ENCODE measurements at places on chromosomes 16 and 17. TPM values are rescaled to one million over a fixed set of nuclear protein-coding genes. Genes with fewer than 3 reads are reported as not detected.

DNA sequence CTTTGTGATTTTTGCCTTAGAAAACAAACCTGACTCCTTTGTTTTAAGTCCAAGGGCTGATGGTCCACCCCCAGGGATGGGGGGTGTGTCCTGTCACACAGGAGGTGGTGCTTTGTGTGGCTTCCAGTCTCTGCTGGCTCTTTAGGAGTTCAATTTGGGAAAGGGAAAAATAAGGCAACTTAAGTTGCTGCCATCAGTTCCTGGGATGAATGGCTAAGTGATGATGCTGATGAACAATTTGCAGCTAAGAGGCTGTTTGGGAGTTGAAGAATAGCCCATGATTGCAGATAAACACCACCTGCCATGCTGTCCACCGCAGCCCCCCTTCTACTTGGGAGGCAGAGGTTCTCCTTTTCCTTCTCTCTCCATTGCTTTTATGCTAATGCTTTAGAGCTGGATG, 40.2 kb downstream of the ARL4D start:
- no peak for DNase-seq

- DNase-seq = no peak
Observed at GRCh38 chr17:38628441-38628840, 22.7 kb upstream of the SRCIN1 start.

CCL16 gene
- not detected for total RNA-seq

- no peak for DNase-seq
Observed at GRCh38 chr17:54933921-54934320, 33.3 kb downstream of the TOM1L1 start.

DNA sequence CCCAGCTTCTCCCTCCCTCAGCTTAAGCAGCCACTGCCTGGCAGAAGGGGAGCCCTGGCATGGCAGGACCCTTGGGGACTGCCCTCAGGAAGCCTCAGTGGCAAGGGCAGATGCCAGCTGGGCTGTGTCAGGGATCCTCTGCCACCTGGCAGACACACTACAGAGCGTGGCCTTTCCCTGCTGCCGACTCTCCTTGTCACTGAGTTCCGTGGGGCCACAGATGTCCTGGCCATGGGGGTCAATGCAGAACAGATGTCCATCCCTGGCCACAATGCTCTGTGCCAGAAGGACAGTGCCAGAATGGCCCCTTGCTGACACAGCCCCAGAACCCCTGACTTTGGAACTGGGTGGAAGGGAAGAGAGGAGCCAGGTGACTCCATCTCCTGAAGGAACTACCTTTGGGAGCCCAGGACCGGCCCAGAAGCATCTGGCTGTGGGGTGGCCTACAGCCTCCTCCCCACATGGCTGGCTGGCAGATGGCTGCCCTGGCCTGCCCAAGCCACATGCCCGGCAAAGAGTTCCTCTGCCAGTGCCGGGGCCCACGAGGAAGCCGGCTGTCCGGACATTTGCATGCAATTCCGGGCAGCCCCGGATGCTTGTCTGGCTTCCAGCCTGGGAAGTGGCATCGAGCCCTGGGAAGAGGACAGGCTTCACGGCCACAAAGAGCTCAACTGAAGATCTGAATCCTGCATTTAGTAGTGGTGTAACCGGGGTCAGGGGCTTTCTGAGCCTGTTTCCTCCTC, 24.1 kb downstream of the NPTX1 start:
- DNase-seq = no peak

GRCh38 chr16:71255721-71256120, 25.2 kb upstream of the HYDIN start:
- DNase-seq = no peak

DNA sequence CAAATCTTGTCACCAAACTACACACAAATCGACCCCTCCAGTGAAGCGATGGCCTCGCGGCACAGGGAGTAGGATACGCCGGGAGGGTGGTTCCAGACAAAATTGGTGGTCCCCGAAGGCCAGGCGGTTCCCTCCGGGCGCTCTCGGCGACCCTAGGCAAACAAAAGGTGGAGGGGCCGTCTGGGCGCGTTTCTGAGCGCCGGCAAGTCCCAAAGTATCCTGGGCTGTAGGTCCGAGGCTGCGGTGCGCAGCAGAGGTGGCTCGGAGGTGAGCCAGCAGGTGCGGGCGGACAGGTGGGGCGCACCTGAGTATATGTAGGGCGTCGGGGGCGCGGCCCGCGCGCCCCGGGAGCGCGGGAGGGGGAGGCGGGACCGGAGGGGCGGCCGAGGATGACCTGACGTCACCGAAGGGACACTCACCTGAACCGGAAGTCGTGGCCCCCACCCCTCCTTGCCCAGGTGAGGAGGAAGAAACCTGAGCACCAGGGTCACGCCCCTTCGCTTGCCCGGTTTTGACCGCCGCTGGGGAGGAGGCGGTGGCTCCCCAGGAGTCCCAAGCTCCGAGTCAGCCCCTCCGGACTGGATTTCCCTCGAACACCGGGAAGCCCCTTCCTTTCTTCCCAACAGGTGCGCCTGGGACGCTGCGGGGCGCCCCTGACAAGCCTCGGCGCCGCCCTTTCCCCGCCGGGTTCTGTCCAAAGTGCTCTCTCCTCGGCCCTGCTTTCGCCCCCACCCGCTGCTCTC, at the start of gene CLDN7:
Gene CLDN7, minus strand, starts transcription at position 287 of the 743 bp plus-strand sequence. CDS start 435 bp downstream, outside the sequence.
- no peak for DNase-seq

CHD9NB gene
- total RNA-seq = 3.6 TPM

GRCh38 chr16:3637371-3637923, 17.0 kb upstream of the DNASE1 start:
- DNase-seq = no peak

GRCh38 chr17:79252886-79253285, 178.3 kb downstream of the ENGASE start:
- DNase-seq = no peak

FZD2 gene
- total RNA-seq = 5.7 TPM

GRCh38 chr17:35747540-35748017, 5.5 kb downstream of the GAS2L2 start:
- peak; percentile 45 for DNase-seq

GRCh38 chr17:61335845-61336655, 63.6 kb upstream of the TBX2 start:
- DNase-seq = no peak

- DNase-seq = no peak
Observed at GRCh38 chr17:73759734-73760438, 115.6 kb upstream of the SDK2 start.

DNA sequence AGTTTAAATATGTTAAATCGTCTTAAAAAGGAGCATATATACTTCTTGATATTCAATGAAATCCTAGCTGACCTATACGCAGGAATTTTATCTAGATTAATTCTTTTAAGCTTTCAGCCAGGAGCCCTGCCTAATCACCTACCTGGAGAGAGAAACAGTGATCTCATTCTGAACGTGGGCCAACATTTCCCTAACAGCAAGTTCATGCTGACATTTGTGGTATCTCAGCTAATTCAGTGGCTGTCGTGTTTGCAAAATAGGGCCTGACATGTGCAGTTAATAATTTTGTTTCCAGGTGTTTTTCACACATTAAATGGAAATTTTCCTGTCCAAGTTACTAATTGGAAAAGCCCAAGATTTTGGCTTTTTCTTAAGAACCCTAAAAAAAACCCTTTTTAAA, 17.4 kb downstream of the KRT24 start:
- DNase-seq = no peak

TBX21 gene
- total RNA-seq = 0.39 TPM

CAVIN1 gene
- 178 TPM for total RNA-seq

GPS2 gene
- 17.2 TPM for total RNA-seq

TLCD1 gene
- 1.9 TPM for total RNA-seq

IST1 gene
- total RNA-seq = 166 TPM

GRCh38 chr16:59510008-59510424, 775.9 kb upstream of the GOT2 start:
- no peak for DNase-seq

TBC1D26 gene
- total RNA-seq = 0.49 TPM

SEPTIN1 gene
- total RNA-seq = 0.69 TPM

KRT32 gene
- total RNA-seq = 28.0 TPM

DNA sequence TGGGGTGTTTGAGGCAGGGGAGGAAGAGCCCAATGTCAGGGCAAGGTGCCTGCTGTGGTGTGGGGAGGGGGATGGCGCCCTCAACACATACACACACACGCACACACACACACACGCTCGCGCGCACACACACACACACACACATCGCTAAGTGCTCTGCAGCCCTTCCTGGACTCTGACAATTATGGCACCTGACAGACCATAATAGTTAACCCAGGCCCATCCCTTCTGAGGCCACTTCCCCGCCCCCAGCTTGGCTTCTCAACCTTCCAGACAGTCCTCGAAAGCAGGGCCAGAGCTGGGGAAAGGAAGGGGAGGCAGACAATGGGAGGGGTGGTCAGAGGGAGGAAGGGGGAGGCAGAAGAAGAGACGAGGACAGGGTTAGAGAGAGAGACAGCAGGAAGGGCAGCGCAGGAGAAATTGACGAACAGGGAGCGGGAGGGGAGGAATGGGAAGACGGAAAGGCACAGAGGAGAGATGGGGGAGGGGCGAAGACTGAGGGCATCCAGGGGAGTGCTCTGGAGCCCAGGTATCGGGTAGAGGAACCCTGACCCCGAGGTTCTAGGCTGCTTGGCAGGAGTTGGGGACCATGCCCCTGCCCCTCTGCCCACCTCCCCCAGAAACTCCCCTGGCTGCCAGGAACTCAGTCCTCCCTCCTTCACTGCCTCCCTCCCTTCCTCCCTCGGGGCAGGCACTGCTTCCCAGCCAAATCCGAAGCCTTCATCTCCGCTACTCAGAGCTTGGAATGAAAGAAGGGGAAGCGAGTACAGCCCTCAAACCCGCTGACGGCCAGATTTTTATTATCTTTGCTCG, 4.0 kb downstream of the SRCIN1 start:
- no peak for DNase-seq

ZACN gene
- not detected for total RNA-seq

MED1 gene
- 22.1 TPM for total RNA-seq

- DNase-seq = no peak
Observed at GRCh38 chr17:5888811-5889210, 181.4 kb upstream of the WSCD1 start.

STX1B gene
- total RNA-seq = 0.89 TPM

HOXB1 gene
- total RNA-seq = not detected

- DNase-seq = no peak
Observed at GRCh38 chr16:6377956-6378355, 954.7 kb upstream of the RBFOX1 start.

PDE6G gene
- 0.49 TPM for total RNA-seq

DNA sequence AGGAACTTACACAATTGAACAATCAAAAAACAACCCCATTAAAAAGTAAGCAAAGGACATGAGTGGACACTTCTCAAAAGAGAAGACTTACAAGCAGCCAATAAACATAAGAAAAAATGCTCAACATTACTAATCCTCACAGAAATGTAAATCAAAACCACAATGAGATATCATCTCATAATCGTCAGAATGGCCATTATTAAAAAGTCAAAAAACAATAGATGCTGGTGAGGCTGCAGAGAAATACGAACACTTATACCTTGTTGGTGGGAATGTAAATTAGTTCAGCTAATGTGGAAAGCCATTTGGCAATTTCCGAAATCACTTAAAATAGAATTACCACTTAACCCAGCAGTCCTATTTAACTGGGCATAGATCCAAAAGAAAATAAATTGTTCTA, 301.9 kb upstream of the KCNJ16 start:
- no peak for DNase-seq

VTN gene
- 0.20 TPM for total RNA-seq

TRPV3 gene
- total RNA-seq = 13.5 TPM

Measured in skin of body (tissue), 3 donors.